Karpas-422 (cell line): ENCODE measurements at places on chromosomes 16 and 17. TPM values are rescaled to one million over a fixed set of nuclear protein-coding genes. Genes with fewer than 3 reads are reported as not detected.

Gene NTN3
- 0.45 and 0.94 TPM in 2 replicates for total RNA-seq

Gene BIRC5
- 45.4 and 46.8 TPM in 2 replicates for total RNA-seq

Gene NPIPA8
- not detected in 2 replicates for total RNA-seq

Gene CDRT15
- not detected in 2 replicates for total RNA-seq

Gene HBA1
- not detected in 2 replicates for total RNA-seq
